ENCODE measurements at places on chromosomes 4 and X.

DNA sequence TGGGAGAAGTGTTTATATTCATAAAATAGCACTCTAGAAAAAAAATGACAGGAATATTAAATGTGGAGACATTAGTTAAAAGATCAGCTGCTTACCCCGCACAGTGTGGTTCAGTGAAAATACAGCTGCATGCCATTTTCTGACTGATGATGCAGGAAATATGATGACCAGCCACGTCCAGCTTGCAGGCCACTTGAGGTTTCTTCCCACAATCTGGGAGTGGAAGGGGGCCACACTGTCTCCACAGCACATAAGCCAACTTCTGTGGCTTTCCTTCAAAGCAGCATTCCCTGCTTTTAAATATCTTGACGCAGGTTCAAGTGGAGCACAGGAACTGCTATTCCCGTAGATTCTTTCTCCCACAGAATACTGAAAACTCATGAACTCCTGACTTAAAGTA lies 173.4 kb upstream of the GALNT7 start:
- no peak for DNase-seq

DNA sequence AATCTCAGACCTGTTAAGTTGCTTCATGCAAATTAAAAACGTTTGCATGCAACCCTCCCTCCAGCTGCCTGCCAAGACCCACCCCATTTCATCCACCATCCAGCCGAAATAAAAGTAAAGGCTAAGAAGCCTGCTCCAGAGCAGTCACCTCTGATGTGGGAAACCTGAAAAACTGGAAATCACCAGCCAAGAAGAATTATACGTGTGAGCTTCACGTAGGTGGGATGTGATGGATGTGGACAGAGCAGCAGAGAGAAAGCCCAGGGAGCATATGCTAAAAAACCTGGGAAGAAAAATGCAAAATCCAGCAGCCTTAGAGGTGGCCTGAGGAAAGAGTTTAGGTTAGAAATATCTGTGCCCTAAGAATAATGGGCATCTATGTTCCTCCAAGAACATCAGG lies 160.6 kb upstream of the STS start:
- DNase-seq, result no peak

DNA sequence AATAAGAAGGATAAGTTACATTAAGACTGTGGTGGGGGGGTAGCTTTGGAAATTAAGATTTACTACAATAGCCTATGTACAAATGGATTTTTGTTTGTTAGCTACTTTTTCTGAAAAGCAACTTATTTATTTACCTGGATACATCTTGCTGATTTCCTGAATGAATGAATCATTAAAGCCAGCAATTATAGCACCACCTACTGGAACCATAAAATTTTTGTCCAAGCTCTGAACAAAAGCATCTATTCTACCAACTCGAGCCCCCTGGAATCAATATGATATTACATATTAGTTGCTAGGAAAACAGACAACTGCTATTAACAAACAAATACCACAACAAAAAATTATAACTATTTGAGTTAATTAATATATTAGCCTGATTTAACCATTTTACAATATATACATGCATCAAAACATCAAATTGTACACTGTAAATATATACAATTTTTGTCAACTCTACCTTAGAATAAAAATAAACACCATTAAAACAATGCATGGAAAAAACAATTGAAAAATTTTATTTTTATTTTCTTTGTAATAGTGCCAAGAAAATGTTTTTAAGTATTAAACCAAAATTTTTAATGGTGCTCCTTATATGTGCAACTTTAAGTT lies 15.3 kb downstream of the SEPSECS start:
- no peak for DNase-seq

DNA sequence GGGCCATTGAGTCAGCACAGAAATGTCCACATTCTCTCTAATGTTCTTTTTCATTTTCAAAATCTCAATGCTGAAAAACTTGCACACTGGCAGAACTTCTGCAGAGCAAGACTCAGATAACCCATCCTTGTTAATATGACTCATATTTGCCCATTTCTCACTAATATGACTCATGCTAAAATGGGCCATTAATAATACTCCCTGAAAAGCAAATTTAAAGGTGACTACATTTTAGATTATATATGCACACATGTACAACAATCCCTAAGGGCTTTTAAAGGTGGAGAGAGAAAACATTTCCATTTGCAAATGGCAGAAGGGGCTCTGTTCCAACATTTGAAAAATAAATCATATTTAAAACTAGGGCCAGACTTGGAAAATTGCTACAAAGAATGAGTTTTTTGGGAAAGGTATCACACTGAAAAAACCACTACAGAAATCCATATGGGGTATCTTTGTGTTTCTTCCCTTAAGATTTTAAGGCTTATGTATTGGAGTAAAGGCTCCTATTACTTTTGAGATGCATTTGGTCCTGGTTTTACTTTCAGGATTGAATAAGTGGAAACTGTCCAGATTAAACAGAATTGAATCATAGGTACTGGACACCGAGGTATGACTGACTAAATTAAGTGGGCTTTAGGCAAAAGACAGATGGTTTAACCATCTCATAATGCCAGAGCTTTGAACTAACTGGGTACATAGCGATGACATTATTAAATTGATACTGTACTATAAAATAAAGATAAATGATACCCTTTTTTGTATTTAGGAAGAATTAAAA lies 30.0 kb downstream of the TLR2 start:
- no peak for DNase-seq

- DNase-seq, result no peak
These were observed 207.6 kb upstream of the RASGEF1B start for GRCh38 chr4:81679315-81679714.

DNA sequence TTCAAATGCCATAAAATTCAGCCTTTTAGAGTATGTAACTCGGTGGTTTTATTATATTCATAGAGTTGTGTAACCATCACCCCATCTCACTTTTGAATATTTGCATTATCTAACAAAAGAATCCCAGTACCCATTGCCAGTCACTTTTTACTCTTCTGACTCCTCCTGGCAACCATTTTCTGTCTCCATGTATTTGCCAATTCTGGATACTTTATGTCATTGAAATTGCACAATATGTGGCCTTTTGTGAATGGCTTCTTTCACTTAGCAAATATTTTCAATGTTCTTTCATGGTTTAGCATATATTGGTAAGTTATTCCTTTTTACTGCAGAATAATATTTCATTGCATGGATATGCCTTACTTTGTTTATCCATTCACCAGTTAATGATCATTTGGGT lies 79.9 kb downstream of the SLIT2 start:
- DNase-seq, result no peak
